ENCODE measurements at places on chromosomes 16 and 17.

DNA sequence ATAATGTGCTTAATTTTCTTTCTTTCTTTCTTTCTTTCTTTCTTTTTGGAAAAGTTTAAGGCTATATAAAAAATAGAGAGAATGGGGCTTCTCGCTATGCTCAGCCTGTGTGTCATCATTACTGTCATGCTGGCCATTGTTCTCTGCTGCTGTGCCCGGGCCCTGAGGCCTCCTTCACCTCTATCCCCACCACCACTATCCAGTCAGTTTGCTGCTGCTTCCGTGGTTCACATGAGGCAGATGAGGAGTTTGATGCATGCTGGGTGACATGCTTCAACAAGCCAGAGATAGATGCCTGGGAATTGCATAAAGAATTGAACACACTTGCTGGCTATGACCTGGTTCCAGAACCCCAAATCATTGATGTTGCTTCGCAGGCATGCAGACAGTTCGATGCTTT lies 36.3 kb downstream of the PITPNC1 start:
- DNase-seq = no peak

- DNase-seq = no peak
These were observed 10.4 kb downstream of the NHERF1 start for GRCh38 chr17:74758848-74759168.

DNA sequence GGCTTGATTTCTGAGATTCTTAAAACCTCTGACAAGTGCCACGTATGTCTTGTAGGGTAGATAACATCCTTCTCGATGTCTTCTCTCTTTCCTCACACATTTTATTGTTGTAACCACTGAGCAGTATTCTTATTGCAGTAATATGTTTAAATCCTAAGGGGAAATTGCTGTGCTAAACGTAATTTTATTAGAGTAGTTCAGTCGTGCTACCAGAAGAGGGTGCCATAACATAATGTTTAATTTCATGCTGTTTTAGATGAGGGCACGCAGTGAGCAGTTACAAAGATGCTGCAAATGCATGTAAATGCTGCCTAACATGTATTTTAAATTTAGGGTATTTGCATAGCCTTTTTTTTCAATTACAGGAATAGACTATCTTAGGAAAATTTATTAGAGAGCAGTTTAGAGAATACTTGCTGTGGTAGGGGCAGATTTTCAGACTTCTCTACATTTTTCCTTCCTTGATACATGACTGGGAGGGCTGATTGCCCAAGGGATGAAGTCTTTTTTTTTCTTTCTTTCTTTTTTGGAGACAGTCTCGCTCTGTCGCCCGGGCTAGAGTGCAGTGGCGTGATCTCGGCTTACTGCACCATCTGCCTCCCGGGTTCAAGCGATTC lies 51.7 kb downstream of the GAN start:
- peak; percentile 4 for DNase-seq

DNA sequence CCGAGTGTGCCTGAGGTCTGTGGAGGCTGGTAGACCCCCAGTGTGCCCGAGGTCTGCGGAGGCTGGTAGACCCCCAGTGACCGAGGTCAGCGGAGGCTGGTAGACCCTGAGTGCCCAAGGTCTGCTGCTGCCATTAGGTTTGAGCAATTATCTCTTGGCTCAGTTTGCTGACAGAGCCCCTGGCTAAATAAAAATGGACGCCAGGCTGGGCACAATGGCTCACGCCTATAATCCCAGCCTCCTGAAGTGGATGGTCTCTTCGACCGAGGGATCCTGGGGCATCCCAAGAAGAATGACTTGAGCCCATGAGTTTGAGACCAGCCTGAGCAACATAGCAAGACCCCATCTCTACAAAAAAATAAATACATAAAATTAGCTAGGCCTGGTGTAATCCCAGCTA lies 98.7 kb upstream of the ZNF469 start:
- DNase-seq = no peak

GRCh38 chr17:11459861-11460331 lies 138.4 kb upstream of the DNAH9 start:
- no peak for DNase-seq

GRCh38 chr16:3444032-3444388 lies 530 bp downstream of the NAA60 start:
- peak; percentile 26 for DNase-seq

GRCh38 chr16:56667581-56668571 lies at the start of gene MT1G:
Gene MT1G (minus strand): TSS chr16:56668065. CDS start chr16:56667993, 72 bp downstream.
- no peak for DNase-seq

DNA sequence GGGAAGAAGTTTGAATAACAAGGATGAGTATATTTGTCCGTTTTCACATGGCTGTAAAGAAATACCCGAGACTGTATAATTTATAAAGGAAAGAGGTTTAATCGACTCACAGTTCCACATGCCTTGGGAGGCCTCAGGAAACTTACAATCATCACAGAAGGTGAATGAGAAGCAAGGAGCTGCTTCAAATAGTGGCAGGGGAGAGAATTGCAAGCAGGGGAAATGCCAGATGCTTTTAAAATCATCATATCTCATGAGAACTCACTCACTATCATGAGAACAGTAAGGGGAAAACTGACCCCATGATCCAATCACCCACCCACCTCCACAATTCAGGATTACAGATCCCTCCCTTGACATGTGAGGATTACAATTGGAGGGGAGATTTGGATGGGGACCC lies 212.8 kb upstream of the CDH8 start:
- no peak for DNase-seq

DNA sequence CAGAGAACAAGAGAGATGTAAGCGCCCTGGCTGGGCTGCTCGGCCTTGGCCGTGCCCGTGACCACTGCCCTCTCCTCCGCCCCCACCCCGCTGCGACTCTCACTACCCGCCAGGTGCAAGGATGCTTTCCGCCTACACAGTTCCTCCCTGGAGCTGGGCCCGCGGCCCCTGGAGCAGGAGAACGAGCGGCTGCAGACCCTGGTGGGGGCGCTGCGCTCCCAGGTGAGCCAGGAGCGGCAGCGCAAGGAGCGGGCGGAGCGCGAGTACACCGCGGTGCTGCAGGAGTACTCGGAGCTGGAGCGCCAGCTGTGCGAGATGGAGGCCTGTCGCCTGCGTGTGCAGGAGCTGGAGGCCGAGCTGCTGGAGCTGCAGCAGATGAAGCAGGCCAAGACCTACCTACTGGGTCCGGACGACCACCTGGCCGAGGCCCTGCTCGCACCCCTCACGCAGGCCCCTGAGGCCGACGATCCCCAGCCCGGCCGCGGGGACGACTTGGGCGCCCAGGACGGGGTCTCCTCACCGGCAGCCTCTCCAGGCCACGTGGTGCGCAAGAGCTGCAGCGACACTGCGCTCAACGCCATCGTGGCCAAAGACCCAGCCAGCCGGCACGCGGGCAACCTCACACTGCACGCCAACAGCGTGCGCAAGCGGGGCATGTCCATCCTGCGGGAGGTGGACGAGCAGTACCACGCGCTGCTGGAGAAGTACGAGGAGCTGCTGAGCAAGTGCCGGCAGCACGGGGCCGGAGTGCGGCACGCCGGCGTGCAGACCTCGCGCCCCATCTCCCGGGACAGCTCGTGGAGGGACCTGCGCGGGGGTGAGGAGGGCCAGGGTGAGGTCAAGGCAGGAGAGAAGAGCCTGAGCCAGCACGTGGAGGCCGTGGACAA lies 9.2 kb upstream of the MRPL58 start:
- DNase-seq = no peak

- no peak for DNase-seq
These were observed 458.6 kb upstream of the ASIC2 start for GRCh38 chr17:33751702-33752065.

- no peak for DNase-seq
These were observed 439.0 kb downstream of the HS3ST3B1 start for GRCh38 chr17:14739656-14740431.

DNA sequence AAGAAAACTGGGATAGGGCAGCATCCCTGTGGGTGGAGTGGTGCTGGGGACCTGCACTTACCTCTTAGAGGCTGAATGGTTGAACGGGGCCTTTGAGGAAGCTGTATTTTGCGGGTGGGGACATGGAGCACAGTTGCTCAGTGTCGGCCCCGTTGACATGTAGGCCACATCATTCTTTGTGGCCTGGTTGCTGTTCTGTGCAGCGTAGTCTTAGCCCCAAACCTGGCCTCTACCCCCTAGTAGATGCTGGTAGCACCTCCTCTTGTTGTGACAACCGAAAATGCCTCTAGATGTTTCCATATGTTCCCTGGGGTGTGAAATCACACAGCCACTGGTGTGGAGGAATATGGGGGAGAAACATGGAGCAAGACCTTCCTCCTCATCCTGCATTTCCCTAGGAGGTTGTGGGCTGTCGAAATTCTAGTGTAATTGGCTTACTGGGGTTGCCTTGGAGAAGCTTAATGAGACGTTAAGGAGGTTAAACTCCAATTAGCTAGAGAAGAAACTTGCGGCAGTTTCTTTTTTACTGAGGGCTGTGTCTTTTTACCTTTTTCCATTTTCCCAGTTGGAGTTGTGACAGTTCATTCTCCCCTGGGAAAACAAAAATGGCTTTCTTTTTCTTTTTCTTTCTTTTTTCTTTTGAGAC lies 9.4 kb downstream of the ABCC1 start:
- DNase-seq = no peak

GRCh38 chr17:76445697-76446448 lies 7.1 kb downstream of the UBE2O start:
- no peak for DNase-seq

DNA sequence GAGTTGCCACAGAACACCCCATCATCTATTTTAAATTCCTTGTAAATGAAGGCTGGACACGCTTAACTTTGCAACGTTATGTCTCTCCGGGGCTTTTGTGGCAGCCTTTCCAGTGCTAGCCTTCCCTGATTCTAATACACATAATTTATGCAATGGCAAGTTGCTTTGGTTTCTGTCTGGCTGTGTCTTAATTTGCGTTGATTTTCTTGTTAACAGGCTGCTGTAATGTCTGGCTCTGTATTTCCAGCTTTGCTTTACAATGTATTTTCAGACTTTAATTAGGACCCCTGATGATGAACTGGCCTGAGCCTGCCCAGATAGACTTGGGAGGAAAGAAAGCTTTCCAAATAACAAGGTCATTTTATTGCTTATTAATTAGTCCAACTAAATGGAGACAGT lies 30.3 kb downstream of the ARSG start:
- no peak for DNase-seq

- no peak for DNase-seq
These were observed 7.4 kb downstream of the GLIS2 start for GRCh38 chr16:4323071-4323844.

- DNase-seq = no peak
These were observed 30.1 kb upstream of the CPNE2 start for GRCh38 chr16:57062329-57062728.
